ENCODE measurements at places on chromosomes 1 and 21. TPM values are rescaled to one million over a fixed set of nuclear protein-coding genes. Genes with fewer than 3 reads are reported as not detected.

DNA sequence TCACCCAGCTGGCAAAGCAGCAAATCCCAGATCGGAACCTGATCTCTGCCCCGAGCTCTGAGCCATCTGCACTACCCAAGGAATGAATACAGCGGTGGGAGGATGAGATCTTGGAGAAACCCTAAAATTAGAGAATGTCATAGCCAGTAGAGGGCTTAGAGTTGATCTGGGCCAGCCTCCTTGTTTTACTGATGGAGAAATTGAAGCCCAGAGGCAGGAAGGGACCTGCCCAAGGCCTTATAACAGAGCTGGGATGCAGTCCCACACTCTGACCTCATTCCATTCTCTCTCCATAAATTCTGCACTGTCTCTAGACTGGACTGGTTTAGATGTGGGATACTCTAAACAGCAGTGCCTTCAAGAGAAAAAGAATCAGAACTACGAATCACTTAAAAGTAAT, 4.8 kb upstream of the SFN start:
- peak; percentile 43 for DNase-seq

- no peak for DNase-seq
Observed at GRCh38 chr1:177270863-177271262, 100.1 kb downstream of the BRINP2 start.

- no peak for DNase-seq
Observed at GRCh38 chr1:64526312-64526711, 56.4 kb downstream of the CACHD1 start.

DNA sequence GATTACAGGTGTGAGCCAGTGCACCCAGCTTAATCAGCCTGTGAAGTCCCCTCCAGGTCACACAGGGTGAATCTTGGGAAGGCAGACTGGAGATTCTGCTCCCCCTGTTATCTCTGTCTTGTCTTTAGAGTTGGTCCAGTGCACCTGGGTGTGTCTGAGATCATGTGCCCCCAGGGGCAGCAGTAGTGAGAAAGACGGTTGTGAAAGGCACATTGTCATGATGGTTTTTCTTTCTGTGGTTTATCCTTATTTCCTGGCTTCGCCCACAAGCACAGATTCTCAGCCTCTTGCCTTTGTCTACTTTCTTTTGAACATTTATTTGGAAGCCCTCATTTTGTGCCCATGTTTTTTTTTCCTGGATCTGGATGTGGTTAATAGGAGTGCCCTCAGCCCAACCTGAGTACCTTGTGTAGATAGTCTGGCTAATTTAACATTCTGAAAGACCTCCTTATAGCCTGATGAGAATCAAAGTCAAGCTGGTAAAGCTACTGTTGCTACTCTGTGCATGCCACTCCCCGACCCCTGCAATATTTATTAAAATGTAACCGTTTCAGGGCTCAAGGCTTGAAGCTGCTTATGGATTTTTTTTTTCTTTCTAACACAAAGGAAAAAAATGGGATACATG, 23.7 kb downstream of the UCK2 start:
- no peak for DNase-seq

LIPI gene
- total RNA-seq = not detected

ITLN2 gene
- total RNA-seq = not detected
